ENCODE measurements at places on chromosomes 4 and X.

DNA sequence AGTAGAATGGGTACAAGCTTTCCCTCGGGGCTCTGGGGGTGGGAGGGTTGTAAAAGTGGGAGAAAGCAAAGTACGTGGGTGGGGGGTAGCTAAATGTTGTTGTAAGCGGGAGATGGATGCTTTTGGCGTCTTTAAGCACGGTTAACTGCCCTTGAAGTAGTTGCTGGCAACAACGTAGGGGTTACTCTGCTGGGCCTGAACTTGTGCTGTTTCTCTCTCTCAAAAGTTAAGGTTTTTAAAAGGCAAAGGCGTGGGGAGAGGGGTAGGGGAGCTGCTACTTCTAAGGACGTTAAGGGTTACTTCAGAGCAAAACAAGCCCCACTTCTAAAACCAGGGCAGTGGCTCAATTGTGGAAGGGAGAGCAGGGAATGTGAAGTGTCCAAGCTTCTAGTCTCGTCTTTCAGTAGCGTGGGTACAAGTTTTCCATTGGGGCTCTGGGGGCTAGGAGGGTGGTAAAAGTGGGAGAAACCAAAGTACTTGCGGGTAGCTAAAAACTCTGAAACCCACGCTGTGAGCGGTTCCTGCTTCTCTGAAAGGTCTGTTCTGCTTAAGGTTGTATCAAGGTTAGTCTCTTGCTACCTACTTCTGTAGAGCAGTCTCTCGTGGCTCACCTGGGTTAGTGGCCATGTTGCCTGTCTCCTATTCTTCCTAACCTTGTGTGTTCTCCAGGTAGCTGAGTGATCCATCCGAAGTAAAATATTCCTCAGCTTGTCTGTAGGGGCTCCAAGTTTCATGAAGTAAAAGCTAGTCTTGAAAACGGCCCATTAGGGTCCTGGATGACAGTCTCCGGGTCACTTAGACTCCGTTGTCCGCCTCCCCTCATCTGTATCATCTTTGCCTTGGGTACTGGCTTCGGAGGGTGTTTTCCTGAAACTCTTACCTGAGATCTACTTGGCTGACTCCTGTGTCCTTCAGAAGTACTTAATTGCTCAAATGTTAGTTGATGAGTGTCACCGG, 1.7 kb upstream of the WDR1 start:
- DNase-seq: no peak

GRCh38 chr4:33453436-33453835, 2733.3 kb downstream of the PCDH7 start:
- DNase-seq: no peak

GRCh38 chr4:153126137-153126536, 78.1 kb upstream of the TRIM2 start:
- no peak for DNase-seq

- no peak for DNase-seq
These were observed 802.6 kb downstream of the PDHA2 start for GRCh38 chr4:96642490-96642889.

DNA sequence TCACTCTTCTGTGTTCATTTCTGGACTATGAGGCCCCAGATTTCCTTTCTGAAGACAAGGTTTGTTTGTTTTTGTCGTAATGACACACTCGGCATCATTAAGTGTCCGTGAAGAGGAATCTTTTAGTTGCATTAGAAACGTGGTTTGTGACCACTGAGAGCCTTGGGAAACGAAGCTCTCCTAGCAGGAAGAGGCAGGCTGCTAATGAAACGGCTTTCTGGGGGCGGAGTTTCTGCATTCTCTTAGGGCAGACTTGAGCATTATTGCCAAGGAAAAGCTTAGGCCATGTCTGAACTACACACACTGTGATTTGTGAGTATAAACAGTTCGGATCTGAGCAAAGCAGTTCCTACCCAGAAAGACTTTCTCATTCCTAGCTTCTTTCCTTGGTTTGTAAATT, 64.0 kb downstream of the SOX3 start:
- DNase-seq: no peak

- no peak for DNase-seq
These were observed 27.3 kb upstream of the GPRASP2 start for GRCh38 chrX:102684772-102685520.

- DNase-seq: no peak
These were observed 63.4 kb upstream of the MAB21L2 start for GRCh38 chr4:150518559-150518958.

- no peak for DNase-seq
These were observed 1069.5 kb downstream of the FAM133A start for GRCh38 chrX:94743478-94743877.

GRCh38 chr4:13539047-13539618, 5.2 kb downstream of the NKX3-2 start:
- DNase-seq: no peak

- DNase-seq: no peak
These were observed 236.1 kb upstream of the EDNRA start for GRCh38 chr4:147244786-147245185.

- no peak for DNase-seq
These were observed 11.2 kb upstream of the RNF175 start for GRCh38 chr4:153771046-153771445.

DNA sequence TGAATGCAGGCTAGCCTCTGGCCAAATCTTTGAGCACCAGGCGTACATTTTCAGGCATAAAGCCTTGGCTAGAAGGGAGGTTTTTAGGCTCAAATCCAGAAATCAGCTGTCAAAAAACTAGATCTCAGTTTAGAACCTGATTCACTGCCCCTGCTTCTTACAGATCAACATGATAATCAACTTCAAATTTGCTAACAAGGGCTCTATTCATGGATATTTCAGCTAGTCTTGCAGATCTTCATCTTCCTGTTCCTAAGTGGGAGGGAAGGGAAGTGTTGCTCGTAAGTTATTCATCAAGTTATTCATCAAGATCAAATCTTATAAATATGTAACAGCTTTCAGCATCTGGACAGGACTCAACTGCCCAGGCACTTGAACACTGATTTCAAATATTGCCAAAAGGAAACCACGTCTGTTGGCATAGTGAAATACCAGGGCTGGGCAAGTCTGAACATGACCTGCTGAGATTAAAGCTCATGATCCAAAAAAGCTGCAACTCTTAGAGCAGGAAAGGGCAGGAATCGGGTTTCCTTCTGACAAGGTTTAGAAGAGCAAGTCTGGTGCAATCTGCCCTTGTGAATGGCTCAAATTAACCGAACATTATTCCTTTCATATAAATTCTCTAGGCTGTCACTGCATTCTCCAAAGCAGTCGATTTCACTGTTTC, 200.3 kb downstream of the PDGFC start:
- DNase-seq: peak; percentile 85

- DNase-seq: no peak
These were observed 20.7 kb upstream of the GRXCR1 start for GRCh38 chr4:42871671-42872290.

DNA sequence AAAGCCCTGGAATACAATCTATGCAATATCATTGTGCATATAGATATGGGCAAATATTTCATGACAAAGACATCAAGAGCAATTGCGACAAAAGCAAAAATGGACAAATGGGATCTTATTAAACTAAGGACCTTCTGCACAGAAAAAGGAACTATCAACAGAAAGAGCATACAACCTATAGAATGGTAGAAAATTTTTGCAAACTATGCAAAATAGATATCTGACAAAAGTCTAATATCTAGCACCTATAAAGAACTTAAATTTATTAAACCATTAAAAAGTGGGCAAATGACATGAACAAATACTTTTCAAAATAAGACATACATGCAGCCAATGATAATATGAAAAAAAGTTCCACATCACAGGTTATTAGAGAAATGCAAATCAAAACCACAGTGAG, 312.9 kb downstream of the GLUD2 start:
- DNase-seq: no peak

GRCh38 chr4:26648260-26648659, 64.4 kb downstream of the TBC1D19 start:
- DNase-seq: no peak

DNA sequence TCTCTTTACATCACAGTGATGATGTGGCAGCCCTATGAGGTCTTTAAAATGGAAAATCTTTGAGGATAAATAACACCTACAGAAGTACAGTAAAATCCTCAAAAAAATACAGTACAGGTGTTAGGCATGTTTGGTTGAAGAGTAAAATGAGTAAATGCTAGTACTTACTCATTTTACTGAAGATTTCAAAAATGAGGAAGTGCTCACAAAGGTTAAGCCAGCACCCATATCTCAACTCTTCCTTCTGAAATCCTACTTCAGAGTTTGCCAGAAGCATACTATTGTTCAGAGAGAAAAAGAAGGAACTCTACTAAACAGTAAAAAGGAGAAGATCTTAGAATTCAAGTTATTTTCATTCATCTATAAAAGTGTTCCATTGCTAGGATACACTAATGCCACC, 130.9 kb downstream of the CBR4 start:
- DNase-seq: no peak

DNA sequence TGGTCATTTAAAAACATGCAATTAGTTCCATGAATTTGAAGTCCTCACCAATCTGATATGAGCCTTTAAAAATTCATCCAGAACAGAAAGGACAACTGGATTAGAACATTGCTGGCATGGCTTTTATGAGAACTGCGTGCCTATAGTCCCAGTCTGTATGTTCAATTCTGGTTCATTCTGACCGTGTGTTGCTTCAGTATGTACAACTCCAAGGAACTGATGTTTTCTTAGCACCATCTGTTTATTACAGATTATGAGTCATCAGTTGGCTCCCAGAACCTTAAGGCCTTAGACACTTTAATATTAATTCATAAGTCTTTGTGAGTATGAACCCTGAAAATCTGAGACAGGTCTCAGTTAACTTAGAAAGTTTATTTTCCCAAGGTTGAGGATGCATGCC, 115.0 kb downstream of the CEP44 start:
- peak; percentile 15 for DNase-seq

GRCh38 chrX:138886769-138887168, 175.3 kb upstream of the FGF13 start:
- DNase-seq: no peak

DNA sequence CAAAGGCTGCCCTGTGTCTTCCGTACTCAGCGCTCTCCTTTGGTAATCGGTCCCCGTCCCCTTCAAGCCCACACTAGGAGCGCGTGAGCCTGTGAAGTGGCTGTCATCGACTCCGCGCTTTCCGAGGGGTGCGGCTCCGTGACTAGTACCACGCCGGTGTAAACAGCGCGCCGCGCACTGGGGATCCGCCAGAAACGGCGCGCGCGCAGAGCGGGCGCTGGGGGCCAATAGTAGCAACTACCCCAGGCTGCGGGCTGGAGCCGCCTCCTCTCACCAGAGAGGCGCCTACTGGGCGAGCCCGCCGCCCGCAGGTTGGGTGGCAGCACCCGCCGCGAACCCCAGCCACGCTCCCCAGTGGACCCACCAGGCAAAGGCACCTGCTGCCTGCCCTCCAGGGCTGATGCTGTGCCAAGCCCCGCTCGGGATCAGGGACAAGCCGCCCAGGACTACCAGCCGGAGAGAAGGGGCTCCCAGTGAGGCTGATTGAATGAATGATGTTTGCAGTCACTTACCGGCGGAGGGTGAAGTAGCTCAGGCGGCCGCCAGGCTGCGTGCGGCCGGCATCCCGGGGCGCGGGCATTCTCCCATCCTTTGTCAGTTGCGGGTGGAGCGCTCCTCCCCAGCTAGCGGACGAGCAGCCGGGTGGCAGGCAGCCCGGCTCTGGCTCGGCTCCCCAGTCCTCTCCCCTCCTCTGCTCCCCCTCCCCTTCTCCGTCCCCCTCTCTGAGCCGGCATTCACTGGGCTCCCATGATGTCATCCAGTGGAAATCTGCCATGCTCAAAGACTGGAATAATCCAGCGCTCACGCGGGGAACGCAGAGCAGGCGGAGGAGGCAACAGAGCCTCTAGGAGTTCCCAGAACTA, 370.3 kb upstream of the SMIM31 start:
- DNase-seq: no peak

DNA sequence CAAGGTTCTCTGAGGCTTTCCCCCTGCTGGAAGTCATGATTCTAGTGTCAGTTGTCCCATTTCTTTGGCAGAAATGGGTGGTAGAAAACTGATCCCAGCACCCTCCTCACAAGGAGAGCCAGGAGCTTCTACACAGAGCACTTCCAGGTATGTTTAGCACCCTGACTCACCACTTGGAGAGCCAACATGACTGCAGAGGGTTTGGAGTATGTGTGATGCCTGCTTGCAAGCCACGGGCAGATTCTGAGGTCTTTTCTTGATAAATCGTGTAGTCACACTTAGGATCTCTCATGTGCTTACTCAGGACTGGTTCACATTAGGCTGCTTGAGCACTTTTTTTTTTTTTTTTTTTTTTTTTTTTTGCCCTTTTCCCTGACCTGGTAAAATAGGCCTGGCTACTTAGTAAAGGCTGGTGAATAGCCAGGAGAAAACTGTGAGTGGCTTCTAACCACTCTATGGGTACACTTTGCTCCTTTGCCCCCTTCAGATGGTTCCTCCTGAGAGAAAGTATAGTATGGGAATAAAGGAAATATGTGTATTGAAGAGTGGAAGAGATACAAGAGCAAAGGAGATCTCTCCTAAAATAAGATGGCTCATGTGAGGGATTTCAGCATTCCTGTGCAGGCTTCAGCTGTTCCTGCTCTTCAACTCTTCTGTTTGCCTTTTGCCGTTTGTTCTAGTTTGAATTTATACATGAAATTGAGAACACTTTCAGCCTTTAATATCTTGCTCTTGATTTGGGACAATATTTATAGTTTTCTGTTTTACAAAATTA, 103.6 kb downstream of the EMCN start:
- no peak for DNase-seq

GRCh38 chr4:819401-820229, 6.3 kb downstream of the CPLX1 start:
- DNase-seq: no peak

DNA sequence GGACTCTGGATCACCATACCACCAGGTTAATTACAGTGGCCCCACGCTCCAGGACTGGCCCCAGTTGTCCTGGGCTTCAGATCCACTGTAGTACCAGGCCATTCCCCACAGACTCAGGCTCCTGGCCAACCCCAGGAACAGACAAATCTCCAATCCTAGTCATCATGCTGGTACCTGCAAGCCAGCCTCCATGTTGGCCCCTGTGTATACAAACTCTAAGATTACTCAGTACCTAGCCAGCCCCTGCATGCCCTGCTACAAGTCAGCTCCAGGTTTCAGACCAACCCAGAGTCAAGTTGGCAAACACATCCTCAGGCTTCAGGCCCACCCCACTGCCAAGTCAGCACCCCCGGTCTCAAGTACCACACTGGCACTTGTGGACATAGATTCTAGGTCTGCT, 85.9 kb downstream of the KLF8 start:
- DNase-seq: no peak

DNA sequence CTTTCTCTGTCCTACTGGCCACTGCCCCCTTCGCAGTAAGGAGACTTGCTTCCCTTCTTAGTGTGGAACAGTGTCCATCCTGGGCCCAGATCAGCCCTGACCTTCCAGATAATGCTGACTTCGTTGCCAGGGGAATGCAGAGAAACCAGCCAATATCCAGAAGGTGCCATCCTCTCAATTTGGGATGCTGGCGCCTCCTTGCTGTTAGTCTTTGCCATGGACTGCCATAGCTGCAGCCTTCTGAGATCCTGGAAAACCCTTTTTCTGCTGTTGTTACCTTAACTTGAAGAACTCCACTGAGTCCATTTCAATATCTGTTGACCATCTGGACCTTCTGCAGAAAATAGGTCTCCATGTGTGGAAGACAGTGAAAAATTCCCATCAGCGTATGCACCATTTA, 21.8 kb downstream of the RAI2 start:
- no peak for DNase-seq

All from GM04503 (cell line).